ENCODE measurements at places on chromosomes 1 and 21. TPM values are rescaled to one million over a fixed set of nuclear protein-coding genes. Genes with fewer than 3 reads are reported as not detected.

The A3GALT2 gene
- not detected for total RNA-seq

The EPHA10 gene
- 0.91 TPM for total RNA-seq

The HCRTR1 gene
- total RNA-seq, result 0.04 TPM

The FCRL1 gene
- not detected for total RNA-seq

The TMEM200B gene
- total RNA-seq, result 0.13 TPM

The IL19 gene
- total RNA-seq, result not detected

The CDC7 gene
- total RNA-seq, result 5.0 TPM

The CALML6 gene
- total RNA-seq, result 0.36 TPM

The FOXO6 gene
- 0.62 TPM for total RNA-seq

The CR2 gene
- total RNA-seq, result not detected

The LCK gene
- total RNA-seq, result not detected

The SAMD13 gene
- total RNA-seq, result 0.65 TPM

The CFHR2 gene
- total RNA-seq, result not detected

The CSMD2 gene
- total RNA-seq, result not detected

The AXDND1 gene
- total RNA-seq, result 0.39 TPM

The SLC30A2 gene
- 0.10 TPM for total RNA-seq

Data from A549 treated with CORT108297 at 1 μM for 4 hours (cell line).